ENCODE measurements at places on chromosomes 3 and 15.

GRCh38 chr3:123724306-123724705 is 139.5 kb upstream of the HACD2 start:
- peak; percentile 26 for DNase-seq

GRCh38 chr3:61820306-61820992 is 259.1 kb downstream of the PTPRG start:
- DNase-seq: no peak

DNA sequence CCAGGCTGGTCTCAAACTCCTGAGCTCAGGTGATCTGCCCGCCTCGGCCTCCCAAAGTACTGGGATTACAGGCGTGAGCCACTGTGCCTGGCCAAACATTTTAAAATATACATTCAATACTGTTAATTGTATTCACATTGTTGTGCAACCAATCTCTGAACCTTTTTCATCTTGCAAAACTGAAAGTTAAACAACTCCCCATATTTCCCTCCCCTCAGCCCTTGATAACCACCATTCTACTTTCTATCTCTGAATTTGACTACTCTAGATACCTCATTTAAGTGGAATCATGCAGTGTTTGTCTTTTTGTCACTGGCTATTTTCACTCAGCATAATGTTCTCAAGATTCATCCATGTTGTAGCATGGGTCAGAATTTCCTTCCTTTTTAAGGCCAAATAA is 30.0 kb downstream of the HMCES start:
- no peak for DNase-seq

GRCh38 chr3:64343689-64344430 is 118.6 kb upstream of the PRICKLE2 start:
- DNase-seq: peak; percentile 93

DNA sequence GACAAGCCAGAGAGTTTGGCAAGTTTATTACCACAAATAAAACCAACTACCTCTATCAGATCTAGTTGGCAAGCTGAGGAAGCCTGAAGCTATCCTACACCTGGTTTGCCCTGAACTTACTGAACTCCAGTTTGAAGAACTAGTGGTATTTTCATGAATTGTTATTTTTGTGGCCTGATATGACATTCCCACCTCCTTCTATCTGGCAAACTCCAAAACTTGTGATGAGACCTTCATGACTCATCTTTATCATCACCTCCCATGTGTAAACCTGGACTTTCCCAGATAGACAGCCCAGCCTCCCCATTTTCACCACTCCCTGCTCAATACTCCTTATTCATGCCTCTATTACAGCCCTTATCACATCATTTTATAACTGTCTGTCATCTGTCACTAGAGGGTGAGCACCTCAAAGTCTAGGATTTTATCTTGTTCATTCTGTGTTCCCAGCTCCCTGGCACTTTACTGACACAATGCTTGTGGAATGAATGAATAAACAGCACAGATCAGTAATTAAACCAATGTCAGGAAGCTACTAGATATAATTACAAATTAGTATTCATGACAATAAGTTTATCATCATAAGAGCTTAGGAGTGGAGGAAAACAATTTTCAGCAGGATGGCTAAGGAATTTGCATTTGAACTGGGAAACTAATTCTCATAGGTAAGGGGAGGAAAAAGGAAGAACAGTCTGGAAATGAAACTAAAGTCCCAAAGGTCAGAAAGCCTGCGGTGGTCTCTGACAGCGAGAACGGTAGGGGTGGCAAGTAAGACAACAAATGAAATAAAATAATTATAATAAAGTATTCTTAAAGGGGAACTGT is 13.2 kb upstream of the TRANK1 start:
- peak; percentile 77 for DNase-seq

DNA sequence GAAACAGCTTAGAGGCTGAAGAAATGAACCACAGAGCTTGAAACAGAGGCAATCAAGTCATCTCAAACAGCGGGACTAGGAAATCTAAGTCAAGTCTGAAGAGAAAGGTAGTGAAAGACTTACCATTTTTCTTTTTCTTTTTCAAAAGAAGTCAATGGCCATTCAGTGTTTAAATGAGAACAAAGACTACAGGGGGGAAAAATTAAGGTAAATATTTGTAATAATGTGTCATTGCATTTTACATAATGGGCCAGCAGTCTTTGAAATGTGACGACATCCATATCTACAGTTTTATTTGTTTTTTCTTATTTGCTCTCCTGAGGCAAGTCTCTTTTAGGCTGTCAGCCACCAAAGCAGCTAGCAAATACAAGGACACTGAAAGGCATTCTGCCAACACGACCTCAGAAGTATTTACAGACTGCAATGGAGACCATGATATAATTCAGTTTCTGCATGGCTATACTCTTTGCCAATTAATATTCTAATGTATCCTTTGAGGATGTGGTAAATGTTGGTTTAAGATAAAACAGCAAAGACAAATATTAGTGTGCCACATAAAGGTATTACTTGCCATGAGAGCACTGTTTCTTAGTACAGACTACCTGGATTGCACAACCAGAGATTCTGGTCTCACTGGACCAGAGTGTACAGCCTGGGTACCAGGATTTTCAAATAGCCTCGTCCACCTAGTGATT is 307.0 kb upstream of the THBS1 start:
- no peak for DNase-seq

DNA sequence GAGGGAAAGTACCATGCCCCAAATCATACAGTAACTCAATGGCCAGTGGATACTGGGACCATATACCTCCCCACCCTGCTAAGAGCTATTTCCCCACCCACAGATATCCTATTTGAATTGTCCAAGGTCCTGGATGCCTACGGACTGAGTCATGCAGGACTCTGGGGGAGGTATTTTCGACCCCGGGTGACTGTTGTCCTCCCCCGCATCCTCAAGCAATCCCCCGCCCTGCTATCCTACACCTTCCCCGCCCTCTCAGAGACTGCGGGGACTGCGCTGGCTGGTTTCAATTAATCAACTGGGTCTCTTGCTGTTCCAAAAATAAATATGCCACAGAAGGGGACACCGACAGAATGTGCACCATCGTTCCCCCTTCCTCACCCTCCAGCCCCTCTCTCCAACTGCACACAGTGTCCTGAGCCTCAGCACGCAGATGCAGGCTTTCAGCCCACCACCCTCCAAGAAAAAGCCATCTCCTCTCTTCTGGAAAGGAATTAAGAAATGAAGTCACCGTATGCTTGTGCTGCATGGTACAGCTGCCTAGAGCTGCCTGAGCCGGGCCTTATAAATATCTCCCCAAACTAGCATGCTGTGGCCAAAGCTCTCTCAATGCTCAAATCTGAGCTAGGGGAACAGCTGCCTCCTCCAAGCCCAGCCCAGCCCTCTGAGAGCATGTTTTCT is 8.1 kb downstream of the CAV3 start:
- peak; percentile 80 for DNase-seq

GRCh38 chr15:74604983-74605794 is 10.4 kb upstream of the CLK3 start:
- no peak for DNase-seq

DNA sequence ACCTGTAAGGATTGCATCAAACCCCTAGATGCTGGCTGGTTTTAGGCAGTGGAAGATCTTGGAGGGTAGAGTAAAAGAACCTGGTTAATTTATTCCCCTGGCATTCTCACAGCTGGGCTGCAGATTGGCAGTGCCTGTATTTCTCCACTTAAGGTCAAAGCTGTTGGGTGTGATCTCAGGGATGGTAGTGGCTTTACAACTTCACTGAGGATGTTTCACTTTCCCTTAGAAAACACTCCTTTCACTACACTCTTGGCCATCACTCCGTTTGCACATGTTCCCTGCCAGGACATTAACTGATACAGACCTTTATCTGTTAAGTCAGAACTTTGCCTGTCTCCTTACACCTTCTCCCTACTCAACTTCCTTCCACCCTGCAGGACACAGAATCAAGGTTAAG is 779.1 kb upstream of the SEMA6D start:
- no peak for DNase-seq

DNA sequence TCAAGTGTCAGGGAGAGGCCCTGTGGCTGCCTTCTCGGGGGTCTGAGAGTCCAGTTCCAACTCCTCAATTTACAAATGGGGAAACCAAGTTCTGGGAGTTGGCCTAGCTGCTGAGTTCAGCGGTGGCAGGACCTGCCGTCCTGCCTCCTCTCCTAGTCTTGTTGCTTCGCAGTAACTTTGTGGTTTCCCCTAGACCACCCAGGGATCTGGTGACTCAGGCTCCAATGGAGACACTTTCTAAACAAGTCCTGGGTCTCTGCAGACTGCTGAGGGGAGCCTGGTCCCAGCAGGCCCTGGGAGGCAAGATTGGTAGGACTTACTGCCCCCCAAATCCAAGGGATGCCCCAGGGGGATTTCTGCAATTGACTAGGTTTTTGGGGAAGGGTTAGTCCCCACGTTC is 83.6 kb downstream of the SMAD6 start:
- DNase-seq: peak; percentile 81

- DNase-seq: peak; percentile 2
These were observed 12.2 kb downstream of the LRRK1 start for GRCh38 chr15:100931143-100931890.

GRCh38 chr3:26718315-26718714 is 95.7 kb downstream of the LRRC3B start:
- no peak for DNase-seq

DNA sequence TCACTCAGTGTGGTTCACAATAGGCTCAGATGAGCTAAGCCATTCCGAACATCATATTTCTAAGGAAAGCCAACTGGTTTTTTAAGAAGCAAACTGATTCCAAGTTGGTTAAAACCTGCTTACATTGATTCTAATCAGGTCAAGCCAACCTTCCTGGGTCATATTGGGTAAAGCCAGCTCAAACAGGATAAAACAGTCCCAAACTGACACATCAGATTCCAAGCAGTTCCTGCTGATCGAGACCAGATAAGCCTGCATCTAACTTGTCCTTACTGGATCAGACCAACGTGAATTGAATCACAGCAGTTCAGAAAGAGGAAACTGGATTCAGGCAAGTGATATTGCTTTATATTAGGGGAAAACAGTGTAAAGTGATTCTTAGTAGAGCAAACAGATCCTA is 18.6 kb upstream of the THSD4 start:
- no peak for DNase-seq

- no peak for DNase-seq
These were observed 3.2 kb downstream of the MAP2K1 start for GRCh38 chr15:66389859-66390381.

DNA sequence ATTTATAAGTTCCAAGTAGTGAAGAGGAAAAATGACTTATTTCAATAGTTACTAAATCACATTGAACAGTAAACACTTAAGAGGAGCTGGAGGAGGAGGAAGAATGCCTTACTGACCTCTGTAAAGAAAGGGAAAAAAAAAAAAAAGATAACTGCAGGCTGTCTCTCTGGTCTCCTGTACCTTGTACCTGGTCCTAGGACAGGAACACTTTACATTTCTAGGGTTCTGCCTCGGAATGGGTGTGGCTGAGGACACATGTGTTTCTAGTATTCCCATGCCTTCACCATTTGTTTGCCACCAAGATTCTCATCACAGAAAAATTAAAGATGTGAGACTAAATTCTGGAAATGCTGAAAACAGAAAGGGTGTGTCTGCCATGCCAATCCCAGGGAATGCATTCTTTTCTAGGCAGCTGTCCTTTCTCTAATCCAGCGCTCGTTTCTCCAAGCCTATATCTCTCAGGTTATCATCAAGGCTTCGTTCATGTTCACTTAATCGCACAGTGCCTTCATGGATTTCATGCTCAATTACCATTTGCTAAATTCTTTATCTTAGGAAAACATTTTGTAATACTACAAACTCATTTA is 1208.3 kb downstream of the OTOL1 start:
- no peak for DNase-seq

DNA sequence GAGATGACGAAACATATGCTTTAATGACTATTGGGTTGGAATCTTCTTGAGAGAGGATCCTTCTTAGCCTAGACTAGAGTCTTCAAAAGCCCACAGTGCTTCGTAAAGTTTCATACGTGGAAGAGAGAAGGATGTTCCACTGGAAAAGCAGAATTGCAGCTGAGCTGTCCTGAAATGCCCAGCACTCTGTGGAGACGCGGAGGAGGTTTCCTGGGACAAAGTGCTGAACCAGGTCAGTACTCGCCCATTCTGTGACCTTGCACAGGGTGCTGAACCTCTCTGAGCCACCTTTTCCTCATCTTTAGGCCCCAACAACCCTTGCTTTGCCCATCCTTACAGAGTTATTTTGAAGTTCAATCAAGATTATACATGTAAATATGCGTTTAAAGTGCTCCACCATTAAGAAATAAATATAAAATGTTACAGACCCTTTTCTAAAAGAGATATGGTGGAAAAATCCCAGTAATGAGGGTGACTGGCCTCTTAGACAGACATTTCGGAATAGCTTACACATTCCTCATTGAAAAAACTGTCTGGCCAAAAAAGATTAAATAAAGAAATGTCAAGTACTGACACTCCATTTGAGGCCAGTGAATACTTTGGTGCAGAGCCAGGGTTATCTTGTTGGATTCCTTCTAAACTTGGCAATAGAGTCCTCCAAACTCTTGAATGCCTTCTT is 4.2 kb upstream of the MAGEF1 start:
- peak; percentile 34 for DNase-seq

- DNase-seq: peak; percentile 21
These were observed 44.8 kb downstream of the ANP32A start for GRCh38 chr15:68775671-68776476.

DNA sequence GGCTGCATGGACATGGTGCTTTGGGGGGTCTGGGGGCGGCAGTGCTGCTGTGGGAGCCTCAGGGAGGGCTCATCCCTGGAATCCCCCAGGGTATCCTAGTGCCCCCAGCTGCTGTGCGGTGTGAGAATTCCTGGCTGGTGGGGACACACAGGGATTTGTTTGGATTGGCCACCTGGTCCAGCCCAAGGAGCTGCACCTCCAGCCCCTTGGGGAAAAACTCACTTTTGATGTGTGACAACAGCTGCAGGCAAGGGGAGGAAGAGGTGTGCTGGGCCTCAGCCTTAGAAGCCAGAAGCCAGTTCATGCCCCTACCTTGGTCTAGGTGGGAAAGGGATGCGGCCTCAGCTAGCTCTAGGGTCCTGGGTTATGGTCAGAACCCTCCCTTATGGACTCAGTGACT is 8.4 kb upstream of the COMMD4 start:
- DNase-seq: no peak

DNA sequence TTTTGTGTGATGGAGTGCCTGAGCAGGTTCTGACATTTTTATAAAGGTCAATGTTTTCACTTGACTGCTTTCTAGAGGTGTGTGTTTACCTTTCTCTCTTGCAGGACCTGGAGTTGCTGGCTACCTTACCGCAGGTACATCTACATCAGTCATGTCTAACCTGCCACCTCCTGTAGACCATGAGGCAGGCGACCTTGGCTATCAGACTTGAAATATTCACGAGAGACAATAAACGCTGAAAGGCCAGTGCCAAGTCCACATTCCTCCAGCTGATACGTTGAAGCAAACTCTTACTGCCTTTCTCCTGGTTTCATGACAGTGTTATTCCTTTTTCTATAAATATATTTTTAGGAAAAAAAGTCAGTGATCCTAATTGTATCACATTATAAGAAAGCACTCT is 59.0 kb upstream of the ACKR4 start:
- no peak for DNase-seq

DNA sequence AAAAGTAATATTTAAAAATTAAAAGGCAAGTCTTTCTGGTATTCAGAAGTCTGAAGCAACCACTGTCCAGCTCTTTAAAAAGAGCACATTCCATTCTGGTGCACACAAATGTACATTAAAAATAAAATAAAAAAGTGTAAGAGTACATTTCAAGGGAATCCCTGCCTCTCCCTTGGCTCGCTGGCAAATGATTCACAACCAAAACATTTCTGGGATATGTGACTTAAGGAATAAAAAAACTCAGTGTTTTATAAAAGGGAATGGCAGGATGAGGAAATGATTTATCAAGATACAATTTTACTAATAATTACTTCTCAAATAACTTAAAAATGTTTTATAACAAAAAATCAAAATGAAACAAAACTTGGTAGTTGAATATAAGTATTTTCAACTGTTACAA is 23.8 kb upstream of the ANXA2 start:
- DNase-seq: peak; percentile 73
